Activated naive CD8-positive, alpha-beta T cell treated with anti-CD3 and anti-CD28 coated beads for 36 hours (primary cell): ENCODE measurements at places on chromosomes 7 and 10. TPM values are rescaled to one million over a fixed set of nuclear protein-coding genes. Genes with fewer than 3 reads are reported as not detected.

DNA sequence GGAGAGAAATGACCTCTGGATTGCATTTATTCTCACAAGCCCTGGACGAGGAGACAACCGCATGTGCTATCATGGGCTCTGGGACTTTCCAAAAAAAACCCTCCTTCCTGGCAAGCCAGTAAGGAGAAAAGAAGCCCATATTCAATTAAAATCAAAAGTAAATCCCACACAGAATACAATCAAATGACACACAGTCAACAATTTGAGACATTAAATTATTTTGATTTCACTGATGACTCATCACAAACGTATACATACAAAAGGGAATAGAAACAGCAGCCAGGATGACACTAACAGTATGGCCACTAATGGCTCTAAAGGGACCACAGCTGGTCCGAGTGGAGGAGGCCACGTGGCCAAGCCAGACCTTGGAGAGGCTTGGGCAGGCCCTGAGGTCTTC, 24.9 kb downstream of the LRRC20 start:
- H3K4me1 ChIP-seq = peaks cover 20% of the 10 kb centered on the region
- H3K27ac ChIP-seq = no peak overlapping the region
- H3K4me3 ChIP-seq = no peak overlapping the region

GRCh38 chr7:23467806-23468525, 2.3 kb downstream of the IGF2BP3 start:
- H3K36me3 ChIP-seq = peaks cover 1% of the 10 kb centered on the region
- peaks cover 87% of the 10 kb centered on the region for H3K27me3 ChIP-seq
- H3K4me3 ChIP-seq = peak overlapping the region; percentile 63
- DNase-seq = peak; percentile 29

GRCh38 chr7:18855796-18856195, 261.6 kb downstream of the TWIST1 start:
- H3K4me1 ChIP-seq = peaks cover 2% of the 10 kb centered on the region
- no peak overlapping the region for H3K4me3 ChIP-seq
- H3K27me3 ChIP-seq = no peaks in the 10 kb centered on the region
- no peak for DNase-seq
- H3K36me3 ChIP-seq = no peaks in the 10 kb centered on the region
- no peak overlapping the region for H3K27ac ChIP-seq

DNA sequence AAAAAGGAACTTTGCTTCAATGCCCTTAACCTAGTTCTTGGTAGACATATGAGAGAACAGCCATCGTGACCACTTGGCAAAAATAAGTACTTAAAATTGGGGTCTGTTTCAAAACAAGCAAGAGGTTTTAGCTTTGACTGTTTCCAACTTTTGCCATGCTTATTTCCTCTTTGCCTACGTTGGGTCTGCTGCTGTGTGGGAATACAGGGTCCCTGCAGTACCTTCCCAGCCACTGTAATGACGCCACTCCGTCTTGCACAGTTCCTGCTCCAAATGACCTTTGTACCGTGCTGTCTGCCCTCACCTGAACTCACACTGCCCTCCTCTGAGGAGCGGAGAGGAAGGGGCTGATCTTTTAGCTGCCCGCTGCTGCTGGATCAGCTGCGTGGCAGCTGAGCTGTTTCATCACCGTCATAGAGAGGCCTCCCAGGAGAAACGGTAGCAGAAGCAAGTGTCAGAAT, 133.1 kb downstream of the MAPK8 start:
- peaks cover 1% of the 10 kb centered on the region for H3K36me3 ChIP-seq
- no peak overlapping the region for H3K4me3 ChIP-seq
- no peaks in the 10 kb centered on the region for H3K27me3 ChIP-seq
- no peak overlapping the region for H3K27ac ChIP-seq

DNA sequence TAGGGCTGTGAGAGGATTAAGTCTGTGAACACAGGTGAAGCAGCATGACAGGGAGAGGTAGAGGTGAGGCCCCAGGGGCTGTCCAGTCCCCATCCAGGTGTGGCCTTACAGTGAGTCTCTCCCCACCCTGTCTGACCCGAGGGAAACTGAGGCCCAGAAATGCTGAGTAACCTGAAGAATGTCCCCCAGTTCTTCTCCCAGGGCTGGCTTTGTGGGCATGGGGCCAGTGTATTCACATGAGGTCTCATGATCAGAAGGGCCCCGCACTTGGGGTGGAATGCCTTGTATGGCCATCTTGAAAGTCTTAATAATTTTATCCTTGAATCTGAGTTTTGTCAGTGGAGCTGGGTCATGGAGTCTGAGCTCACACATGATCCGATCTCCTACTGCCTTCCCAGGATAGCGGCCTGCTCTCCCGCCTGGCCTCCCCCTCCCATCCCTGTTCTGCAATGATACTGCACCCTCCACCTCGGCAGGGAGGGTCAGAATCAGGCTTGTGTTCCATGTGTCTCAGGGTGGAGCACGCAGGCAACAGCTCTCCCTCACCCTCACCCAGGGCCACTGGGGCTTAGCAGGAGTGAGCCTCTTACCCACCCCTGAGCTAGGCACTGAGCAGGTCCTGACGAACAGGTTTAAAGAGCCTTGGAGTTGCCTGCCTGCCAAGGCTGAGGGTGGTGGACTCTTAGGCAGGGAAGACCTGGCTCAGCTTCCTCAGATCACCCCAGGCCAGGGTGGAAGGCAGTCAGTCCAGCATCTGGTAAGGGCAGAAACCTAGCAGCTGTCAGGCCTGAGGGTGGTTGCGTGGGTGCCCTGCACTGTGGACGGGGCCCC, 41.4 kb upstream of the NPFFR1 start:
- H3K27me3 ChIP-seq = no peaks in the 10 kb centered on the region
- H3K4me3 ChIP-seq = no peak overlapping the region
- H3K4me1 ChIP-seq = peaks cover 27% of the 10 kb centered on the region
- no peaks in the 10 kb centered on the region for H3K36me3 ChIP-seq
- DNase-seq = no peak

- H3K4me1 ChIP-seq = no peaks in the 10 kb centered on the region
- no peak for DNase-seq
- no peak overlapping the region for H3K27ac ChIP-seq
- H3K36me3 ChIP-seq = no peaks in the 10 kb centered on the region
These were observed 13.9 kb downstream of the PAX2 start for GRCh38 chr10:100759331-100759730.

GRCh38 chr7:3162289-3162688, 118.6 kb upstream of the CARD11 start:
- H3K36me3 ChIP-seq = no peaks in the 10 kb centered on the region
- peaks cover 2% of the 10 kb centered on the region for H3K4me1 ChIP-seq
- H3K27ac ChIP-seq = no peak overlapping the region

GRCh38 chr7:155358066-155358947, 60.6 kb downstream of the INSIG1 start:
- peaks cover 34% of the 10 kb centered on the region for H3K27me3 ChIP-seq
- no peaks in the 10 kb centered on the region for H3K36me3 ChIP-seq
- no peaks in the 10 kb centered on the region for H3K4me1 ChIP-seq
- no peak overlapping the region for H3K27ac ChIP-seq
- no peak overlapping the region for H3K4me3 ChIP-seq
- DNase-seq = no peak

GRCh38 chr7:69775231-69775771, 177.0 kb downstream of the AUTS2 start:
- no peak overlapping the region for H3K4me3 ChIP-seq
- no peaks in the 10 kb centered on the region for H3K4me1 ChIP-seq
- H3K36me3 ChIP-seq = no peaks in the 10 kb centered on the region
- DNase-seq = no peak
- no peaks in the 10 kb centered on the region for H3K27me3 ChIP-seq

- no peak overlapping the region for H3K4me3 ChIP-seq
- no peak overlapping the region for H3K27ac ChIP-seq
- no peaks in the 10 kb centered on the region for H3K27me3 ChIP-seq
- DNase-seq = no peak
- no peaks in the 10 kb centered on the region for H3K4me1 ChIP-seq
These were observed 23.8 kb upstream of the STN1 start for GRCh38 chr10:103941801-103942200.

- peaks cover 15% of the 10 kb centered on the region for H3K36me3 ChIP-seq
- peaks cover 17% of the 10 kb centered on the region for H3K4me1 ChIP-seq
- H3K27ac ChIP-seq = peak overlapping the region; percentile 97
- no peaks in the 10 kb centered on the region for H3K27me3 ChIP-seq
- no peak for DNase-seq
These were observed 657 bp downstream of the CDNF start for GRCh38 chr10:14837003-14837756.

GRCh38 chr7:117005449-117005848, 52.1 kb downstream of the ST7 start:
- H3K27ac ChIP-seq = no peak overlapping the region
- H3K36me3 ChIP-seq = peaks cover 3% of the 10 kb centered on the region
- no peak for DNase-seq

DNA sequence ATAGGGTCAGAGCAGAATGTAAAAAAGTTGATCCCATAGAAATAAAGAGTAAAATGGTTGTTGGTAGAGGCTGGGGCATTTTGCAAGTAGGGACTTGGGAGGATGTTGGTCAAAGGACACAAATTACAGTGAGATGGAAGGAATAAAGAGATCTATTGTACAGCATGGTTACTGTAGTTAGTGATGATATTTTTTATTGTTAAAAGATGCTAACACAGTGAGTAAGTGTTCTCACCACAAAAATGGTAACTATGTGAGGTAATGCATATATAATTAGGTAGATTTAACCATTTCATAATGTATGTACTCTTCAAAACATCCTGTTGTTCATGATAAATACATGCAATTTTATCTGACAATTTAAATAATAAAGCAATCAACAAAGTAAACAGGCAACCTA, 280.7 kb upstream of the MAGI2 start:
- no peak for DNase-seq
- H3K27me3 ChIP-seq = no peaks in the 10 kb centered on the region
- H3K36me3 ChIP-seq = no peaks in the 10 kb centered on the region
- no peak overlapping the region for H3K4me3 ChIP-seq
- H3K27ac ChIP-seq = no peak overlapping the region

The PMPCB gene
- 91.9 TPM for total RNA-seq

The RBM28 gene
- 80.2 TPM for total RNA-seq

The SMKR1 gene
- total RNA-seq = 6.1 TPM

The SUN3 gene
- not detected for total RNA-seq

The FAM24B gene
- total RNA-seq = 12.8 TPM

The SH2D4B gene
- 0.18 TPM for total RNA-seq

The EBLN1 gene
- total RNA-seq = not detected

The CYP2C18 gene
- not detected for total RNA-seq
